ENCODE measurements at places on chromosomes 1 and 21. TPM values are rescaled to one million over a fixed set of nuclear protein-coding genes. Genes with fewer than 3 reads are reported as not detected.
A peak's percentile ranks its signal among the peaks of the same experiment; 100 is the strongest.

GRCh38 chr1:198495631-198496030, 44.8 kb downstream of the ATP6V1G3 start:
- H3K4me3 ChIP-seq = no peak overlapping the region
- no peaks in the 10 kb centered on the region for H3K27me3 ChIP-seq
- H3K27ac ChIP-seq = no peak overlapping the region
- H3K36me3 ChIP-seq = no peaks in the 10 kb centered on the region
- DNase-seq = no peak

- no peaks in the 10 kb centered on the region for H3K27me3 ChIP-seq
- H3K4me3 ChIP-seq = no peak overlapping the region
- no peaks in the 10 kb centered on the region for H3K36me3 ChIP-seq
- no peaks in the 10 kb centered on the region for H3K4me1 ChIP-seq
- DNase-seq = no peak
These were observed 17.2 kb downstream of the CEP350 start for GRCh38 chr1:179971563-179972496.

- H3K36me3 ChIP-seq = no peaks in the 10 kb centered on the region
- DNase-seq = no peak
- no peaks in the 10 kb centered on the region for H3K4me1 ChIP-seq
- no peak overlapping the region for H3K27ac ChIP-seq
- no peaks in the 10 kb centered on the region for H3K27me3 ChIP-seq
These were observed 37.9 kb downstream of the DTL start for GRCh38 chr1:212073490-212073889.

GRCh38 chr1:199298825-199299224, 660.0 kb downstream of the PTPRC start:
- H3K27ac ChIP-seq = no peak overlapping the region
- H3K4me3 ChIP-seq = no peak overlapping the region
- H3K4me1 ChIP-seq = no peaks in the 10 kb centered on the region
- H3K36me3 ChIP-seq = no peaks in the 10 kb centered on the region

GRCh38 chr1:234862360-234862943, 252.5 kb upstream of the IRF2BP2 start:
- H3K4me3 ChIP-seq = no peak overlapping the region
- no peak for DNase-seq
- peaks cover 6% of the 10 kb centered on the region for H3K4me1 ChIP-seq
- H3K27ac ChIP-seq = no peak overlapping the region

GRCh38 chr1:221315330-221315729, 426.6 kb downstream of the DUSP10 start:
- H3K27ac ChIP-seq = peak overlapping the region; percentile 85
- no peak overlapping the region for H3K4me3 ChIP-seq
- DNase-seq = no peak
- H3K27me3 ChIP-seq = no peaks in the 10 kb centered on the region

- H3K36me3 ChIP-seq = no peaks in the 10 kb centered on the region
- H3K4me1 ChIP-seq = peaks cover 4% of the 10 kb centered on the region
- H3K27me3 ChIP-seq = no peaks in the 10 kb centered on the region
- no peak for DNase-seq
- no peak overlapping the region for H3K27ac ChIP-seq
These were observed 33.9 kb downstream of the CSF1 start for GRCh38 chr1:109944541-109944940.

Gene PGLYRP3
- not detected for total RNA-seq

Gene SAMSN1
- total RNA-seq = 3.0 TPM

DNA sequence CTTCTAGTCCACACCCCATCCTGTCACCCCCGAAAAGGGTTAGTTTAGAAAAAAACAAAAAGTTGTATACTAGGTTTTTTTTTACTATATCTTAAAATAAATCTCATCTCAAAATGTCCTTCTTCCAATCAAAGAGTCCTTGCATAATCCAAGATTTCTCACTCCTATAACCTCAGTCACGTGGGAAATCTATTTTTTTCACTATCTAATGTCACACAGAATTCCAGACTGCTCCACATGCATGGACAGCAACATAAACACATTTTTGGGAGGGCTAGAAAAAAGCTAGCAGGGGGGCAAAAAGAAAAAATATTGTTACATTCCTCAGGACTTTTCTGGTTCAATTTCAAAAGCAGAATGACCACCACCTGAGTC, 39.3 kb downstream of the TGFBR3 start:
- no peak overlapping the region for H3K4me3 ChIP-seq
- DNase-seq = no peak
- H3K4me1 ChIP-seq = peaks cover 2% of the 10 kb centered on the region
- no peaks in the 10 kb centered on the region for H3K27me3 ChIP-seq
- H3K27ac ChIP-seq = no peak overlapping the region
- no peaks in the 10 kb centered on the region for H3K36me3 ChIP-seq

Gene HSD17B7
- total RNA-seq = 32.1 TPM

- no peak overlapping the region for H3K27ac ChIP-seq
- H3K4me1 ChIP-seq = no peaks in the 10 kb centered on the region
- no peaks in the 10 kb centered on the region for H3K27me3 ChIP-seq
- DNase-seq = no peak
- H3K36me3 ChIP-seq = no peaks in the 10 kb centered on the region
These were observed 19.9 kb downstream of the LEPR start for GRCh38 chr1:65440322-65440900.

DNA sequence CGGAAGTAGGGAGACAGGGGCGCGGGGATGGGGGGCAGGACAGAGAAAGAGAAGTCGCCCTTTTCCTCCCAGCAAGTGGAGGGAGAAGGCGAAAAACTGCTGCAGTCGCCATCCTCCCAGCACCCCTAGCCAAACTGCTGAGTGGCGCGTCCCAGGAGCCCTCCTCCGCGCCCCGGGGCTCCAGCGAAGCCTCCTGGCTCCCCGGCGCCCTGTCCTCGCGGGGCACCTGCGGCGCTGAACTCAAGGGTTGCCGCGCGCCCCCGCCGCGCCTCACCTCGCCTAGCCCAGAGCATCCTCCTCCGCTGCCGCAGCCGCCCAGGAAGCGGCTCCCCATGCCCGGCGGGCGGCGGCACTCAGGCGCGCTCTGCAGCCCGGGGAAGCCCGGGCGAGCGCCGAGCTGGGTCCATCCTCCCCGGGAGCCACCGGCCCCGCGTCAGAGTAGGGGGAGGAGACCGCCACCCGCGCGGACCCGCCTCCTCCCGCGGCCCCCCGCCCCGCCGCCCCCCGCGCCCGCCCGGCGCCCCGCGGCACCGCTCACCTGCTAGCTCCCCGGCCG, at the start of gene DAB1:
Gene DAB1, minus strand, starts transcription at position 405 of the 556 bp plus-strand sequence. CDS start 133,030 bp downstream, outside the sequence.
- no peak within 1 kb of the TSS for H3K27ac ChIP-seq
- H3K36me3 ChIP-seq = no peaks in the 10 kb centered on the region
- no peaks in the 10 kb centered on the region for H3K4me1 ChIP-seq
- H3K4me3 ChIP-seq = peak within 1 kb of the TSS; percentile 46
- DNase-seq = no peak

GRCh38 chr1:46285730-46286477, 17.5 kb downstream of the LRRC41 start:
- no peaks in the 10 kb centered on the region for H3K4me1 ChIP-seq
- H3K36me3 ChIP-seq = peaks cover 16% of the 10 kb centered on the region
- DNase-seq = no peak
- H3K4me3 ChIP-seq = no peak overlapping the region
- H3K27me3 ChIP-seq = no peaks in the 10 kb centered on the region

DNA sequence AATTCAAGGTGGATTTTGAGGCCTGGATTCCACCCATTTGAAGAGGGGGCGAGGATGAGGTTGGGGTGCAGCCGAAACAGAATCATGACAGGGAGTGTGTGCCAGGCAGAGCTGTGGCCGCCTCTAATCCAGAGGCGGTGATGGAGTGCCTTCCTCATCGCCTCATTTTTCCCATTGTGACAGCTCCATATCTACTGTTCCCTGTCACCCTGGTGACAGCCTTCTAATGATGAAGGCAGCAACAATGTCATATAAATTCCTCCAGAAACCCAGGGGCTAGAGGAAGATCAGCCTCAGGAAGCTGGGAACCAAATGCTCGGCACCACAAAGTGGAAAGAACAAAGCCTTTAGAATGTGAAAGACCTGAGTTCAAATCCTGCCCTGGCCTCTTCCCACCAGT, 42.0 kb downstream of the LRRN2 start:
- no peak overlapping the region for H3K4me3 ChIP-seq
- no peaks in the 10 kb centered on the region for H3K36me3 ChIP-seq
- H3K27ac ChIP-seq = no peak overlapping the region
- DNase-seq = no peak

Gene PTPRU
- total RNA-seq = 20.8 TPM

GRCh38 chr1:41802532-41803501, 115.9 kb downstream of the HIVEP3 start:
- H3K4me1 ChIP-seq = no peaks in the 10 kb centered on the region
- no peak overlapping the region for H3K4me3 ChIP-seq
- DNase-seq = no peak
- no peaks in the 10 kb centered on the region for H3K27me3 ChIP-seq
- no peak overlapping the region for H3K27ac ChIP-seq

Data from right lobe of liver (tissue), 6 donors.